Activated CD4-positive, alpha-beta T cell treated with anti-CD3 and anti-CD28 coated beads, Interleukin-2, amount 50 U/mL, for 16 hours (primary cell): ENCODE measurements at places on chromosomes 1 and 21.
A peak's percentile ranks its signal among the peaks of the same experiment; 100 is the strongest.

- no peak for DNase-seq
These were observed 456.0 kb downstream of the USP25 start for GRCh38 chr21:16185766-16186165.

DNA sequence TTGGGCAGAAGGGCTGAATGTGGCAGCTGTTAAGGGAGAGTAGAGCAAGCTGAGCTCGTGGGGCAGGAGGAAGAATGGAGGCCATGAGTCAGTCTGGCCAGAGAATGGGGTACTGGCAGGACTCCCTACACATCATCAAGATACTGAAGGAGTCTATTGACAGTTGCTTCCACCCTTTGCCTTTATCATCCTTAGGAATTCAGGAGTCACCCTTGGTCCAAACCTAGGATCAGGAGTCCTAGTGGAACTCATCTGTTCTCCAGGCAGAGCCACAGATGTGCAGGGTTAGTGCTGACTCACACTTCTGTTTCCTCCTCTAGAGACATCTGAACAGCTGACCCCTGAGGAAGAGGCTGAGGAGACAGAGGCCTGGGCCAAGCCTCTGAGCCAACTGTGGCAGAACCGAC, 18.7 kb upstream of the ST3GAL3 start:
- DNase-seq: no peak

- no peak for DNase-seq
These were observed 23.3 kb upstream of the RPE65 start for GRCh38 chr1:68473060-68473459.

DNA sequence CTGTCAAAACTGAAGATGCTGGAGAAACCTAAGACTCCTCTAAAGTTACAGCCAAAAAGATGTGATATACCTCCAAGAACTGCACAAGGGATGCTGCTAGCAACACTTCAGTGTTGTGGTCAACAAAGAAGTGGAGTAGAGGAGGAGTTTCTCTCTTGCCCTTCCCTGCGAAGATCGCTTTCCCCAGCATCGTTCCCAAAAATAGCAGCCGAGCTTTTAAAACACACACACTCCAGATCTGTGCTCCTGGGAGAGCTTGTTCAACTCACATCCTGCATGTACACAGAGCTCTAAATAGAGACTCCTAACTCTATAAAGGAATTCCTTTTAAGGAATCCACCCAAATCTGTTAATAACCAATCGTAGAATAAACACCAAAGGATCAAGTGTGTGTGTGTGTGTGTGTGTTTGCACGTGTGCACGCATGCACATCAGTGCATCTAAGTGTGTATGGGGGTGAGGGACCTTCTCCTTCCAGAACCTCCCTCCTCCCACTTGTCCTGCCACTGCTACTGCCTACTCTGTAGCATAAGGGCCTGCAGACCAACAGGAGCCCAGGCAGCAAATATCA, 58.5 kb downstream of the PSMG1 start:
- DNase-seq: no peak

GRCh38 chr1:73839922-73840321, 358.1 kb downstream of the LRRIQ3 start:
- peak; percentile 16 for DNase-seq

- DNase-seq: no peak
These were observed 116.8 kb downstream of the CASZ1 start for GRCh38 chr1:10679496-10680220.
